ENCODE measurements at places on chromosomes 3 and 15.

DNA sequence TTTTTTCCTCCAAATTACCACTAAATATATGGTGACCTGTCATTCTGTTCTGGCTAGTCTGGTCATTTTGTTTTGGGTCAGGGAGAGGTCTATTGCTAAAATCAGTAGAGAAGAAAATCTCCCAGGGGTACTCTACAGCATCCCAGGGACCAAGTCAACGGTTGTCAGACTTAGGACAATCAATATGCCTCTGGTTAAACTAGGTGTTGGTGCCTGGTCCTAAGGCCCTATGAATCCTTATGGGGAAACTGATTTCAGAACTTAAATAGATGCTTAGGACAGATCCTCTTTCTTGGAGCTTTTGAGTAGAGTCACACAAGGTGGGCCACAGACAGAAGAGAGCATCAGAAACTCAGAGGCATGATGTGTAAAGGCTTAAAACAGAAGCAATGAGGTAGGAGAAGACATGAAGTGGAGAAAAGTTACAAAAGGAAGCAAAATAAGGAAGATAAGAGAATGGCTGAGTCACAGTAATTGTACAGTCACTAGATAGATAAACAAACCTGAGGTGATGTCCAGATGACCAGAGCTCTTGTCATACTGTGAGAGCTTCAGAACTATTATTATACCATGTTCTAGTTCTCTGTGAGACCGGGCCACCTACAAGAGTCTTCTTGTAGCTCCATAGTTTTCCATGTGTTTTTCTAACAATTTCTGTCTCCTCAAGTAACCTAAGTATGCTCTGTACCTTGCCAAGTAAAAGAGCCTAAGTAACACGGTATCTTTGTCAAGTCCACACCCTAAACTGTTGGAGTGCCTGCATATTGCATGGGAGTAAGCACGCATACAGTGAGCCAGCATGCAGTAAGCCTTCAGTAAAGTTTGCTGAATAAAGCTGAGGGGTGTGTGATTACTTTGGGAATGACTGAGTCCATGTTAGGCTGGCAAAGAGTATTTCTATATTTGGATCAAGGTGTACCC, 44.6 kb upstream of the LEKR1 start:
- DNase-seq = no peak

- no peak for DNase-seq
These were observed 74.5 kb downstream of the RAB7A start for GRCh38 chr3:128800241-128801187.

DNA sequence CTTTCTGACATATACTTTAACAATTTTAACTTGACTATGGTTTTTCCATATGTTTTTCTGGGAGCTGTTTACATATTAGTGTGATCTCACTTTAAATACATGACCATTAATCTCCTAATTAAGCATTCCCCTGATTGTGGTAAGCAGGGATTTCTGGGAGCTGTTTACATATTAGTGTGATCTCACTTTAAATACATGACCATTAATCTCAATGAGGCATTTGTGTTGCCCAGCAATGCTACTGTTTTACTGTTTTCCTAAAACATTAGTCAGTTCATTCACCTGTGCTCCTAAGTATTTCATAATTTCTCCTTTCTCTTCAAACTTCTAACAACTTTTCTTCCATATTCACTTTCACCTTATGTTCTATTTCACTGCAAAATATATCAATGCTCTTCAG, 3.6 kb upstream of the GRAMD1C start:
- no peak for DNase-seq

- DNase-seq = no peak
These were observed 87.5 kb downstream of the KCNMB2 start for GRCh38 chr3:178623666-178624255.

DNA sequence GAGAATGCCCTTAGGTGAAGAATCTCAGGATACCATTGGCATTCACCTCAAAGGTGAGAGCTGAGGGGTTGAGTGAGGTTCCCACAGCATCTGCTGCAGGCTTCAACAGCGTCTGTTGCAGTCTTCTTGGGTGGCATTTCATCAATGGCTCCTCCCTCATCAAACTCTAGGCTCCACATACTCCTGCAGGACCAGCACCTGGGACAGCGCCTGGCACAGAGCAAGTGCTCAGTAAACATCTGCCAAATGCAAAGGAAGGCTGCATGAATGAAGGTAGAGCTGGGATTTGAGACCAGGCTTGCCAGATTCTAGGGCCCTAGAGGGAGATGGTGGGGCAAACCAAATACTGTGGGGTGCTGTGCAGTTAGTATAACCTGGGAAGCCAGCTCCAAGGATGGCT, 9.6 kb downstream of the TRH start:
- DNase-seq = no peak

DNA sequence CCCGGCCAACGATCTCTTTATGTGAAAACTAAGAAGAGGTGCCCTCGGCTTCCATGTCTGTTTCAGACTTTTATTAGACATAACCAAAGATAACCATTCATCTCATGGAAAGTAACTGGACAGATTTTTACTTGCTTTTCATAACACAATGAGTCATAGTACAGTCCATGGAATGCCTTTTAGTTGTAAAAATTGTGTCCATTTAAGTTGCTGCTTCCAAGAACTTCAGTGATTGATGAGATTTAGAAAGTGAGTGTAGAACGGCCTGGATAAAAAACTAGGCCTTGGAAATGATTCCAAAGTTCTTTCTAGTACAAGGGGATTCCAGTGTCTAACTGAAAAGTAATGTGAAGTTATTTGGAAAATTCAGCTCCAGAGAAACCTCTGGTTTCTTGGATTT, 10.8 kb downstream of the EIF2AK4 start:
- no peak for DNase-seq

GRCh38 chr3:163722405-163722804, 1355.9 kb downstream of the SI start:
- DNase-seq = no peak

GRCh38 chr3:173371848-173372487, 25.6 kb upstream of the NLGN1 start:
- no peak for DNase-seq

DNA sequence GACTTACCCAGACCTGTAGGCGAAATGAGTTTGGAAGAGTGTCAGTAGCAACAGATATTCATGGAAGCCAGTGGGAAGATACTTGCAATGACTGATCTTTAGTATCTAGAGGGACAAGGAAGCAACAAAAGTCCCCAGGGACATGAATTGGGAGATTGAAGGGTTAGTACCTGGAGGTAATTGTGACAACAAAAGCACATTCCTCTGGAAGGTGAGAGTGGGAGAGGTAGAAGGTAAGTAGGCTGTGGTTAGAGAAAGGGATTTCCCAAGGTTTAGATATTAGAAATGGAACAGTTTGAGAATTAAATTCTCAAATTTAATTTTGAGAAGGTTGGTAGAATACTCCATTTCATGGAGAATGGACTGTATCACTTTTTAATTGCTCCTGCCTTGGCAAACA, 191.4 kb downstream of the AKAP13 start:
- DNase-seq = no peak

DNA sequence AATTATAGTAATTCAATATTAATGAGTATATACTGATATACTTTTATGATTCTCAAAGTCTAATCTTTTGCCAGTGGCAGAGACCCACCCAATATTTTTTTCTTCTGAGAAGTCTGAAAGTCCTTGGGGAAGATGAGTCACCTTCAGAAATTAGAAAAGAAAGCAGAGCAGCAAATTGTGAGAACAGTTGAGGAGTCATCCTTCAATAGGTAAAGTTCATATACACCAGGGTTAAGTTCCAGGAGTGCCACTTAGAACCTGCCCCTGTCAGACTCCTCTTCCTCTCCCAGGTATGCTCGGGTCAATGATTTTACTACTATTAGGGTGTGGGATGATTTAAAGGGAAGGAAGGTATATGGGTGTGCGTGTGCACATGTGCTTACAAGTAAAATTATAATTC, 7.1 kb downstream of the CLRN1 start:
- no peak for DNase-seq

- DNase-seq = no peak
These were observed 614.3 kb upstream of the ARRDC4 start for GRCh38 chr15:97346221-97346620.

DNA sequence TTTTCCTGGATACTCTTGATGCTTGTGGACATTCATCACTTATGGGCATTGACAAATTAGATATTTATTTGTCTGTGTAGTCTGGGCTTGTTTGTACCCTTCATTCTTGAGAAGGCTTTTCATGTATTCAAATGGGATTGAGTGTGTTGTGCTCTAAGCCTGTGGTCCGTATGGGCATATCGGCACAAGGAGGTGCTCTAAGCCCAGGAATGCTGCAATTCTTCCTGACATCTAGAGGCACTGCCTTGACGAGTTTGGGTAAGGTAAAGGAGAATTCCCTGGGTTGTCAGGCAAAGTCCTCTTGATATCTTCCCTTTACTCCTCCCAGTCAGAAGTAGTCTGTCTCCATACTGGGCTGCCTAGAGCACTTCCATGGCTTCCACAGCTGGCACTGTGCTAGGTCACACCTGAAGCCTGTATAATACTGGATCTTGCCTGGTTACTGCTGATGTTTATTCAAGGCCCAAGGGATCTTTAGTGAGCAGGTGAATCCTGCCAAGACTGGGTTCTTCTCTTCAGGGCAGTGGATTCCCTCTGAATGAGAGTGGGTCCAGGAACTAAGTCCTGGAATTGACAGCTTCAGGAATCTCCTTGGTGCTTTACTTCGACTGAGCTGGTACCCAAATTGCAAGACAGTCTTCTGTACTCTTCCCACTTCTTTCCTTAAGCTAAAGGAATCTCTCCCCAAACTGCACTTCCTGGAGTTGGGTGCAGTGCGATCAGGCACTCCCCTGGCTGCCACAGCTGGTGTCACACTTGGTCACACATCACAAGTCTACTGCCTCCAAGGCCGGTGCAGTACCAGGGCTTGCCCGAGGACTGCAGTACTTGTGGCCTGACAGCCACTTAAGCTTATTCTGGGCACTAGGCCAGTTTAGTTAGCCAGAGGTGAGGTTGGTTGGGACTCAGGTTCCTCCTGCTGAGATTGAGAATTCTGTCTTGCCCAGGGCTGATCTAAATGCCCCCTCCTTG, 46.0 kb downstream of the GALK2 start:
- no peak for DNase-seq

GRCh38 chr3:50525987-50526386, 22.6 kb upstream of the CACNA2D2 start:
- no peak for DNase-seq

DNA sequence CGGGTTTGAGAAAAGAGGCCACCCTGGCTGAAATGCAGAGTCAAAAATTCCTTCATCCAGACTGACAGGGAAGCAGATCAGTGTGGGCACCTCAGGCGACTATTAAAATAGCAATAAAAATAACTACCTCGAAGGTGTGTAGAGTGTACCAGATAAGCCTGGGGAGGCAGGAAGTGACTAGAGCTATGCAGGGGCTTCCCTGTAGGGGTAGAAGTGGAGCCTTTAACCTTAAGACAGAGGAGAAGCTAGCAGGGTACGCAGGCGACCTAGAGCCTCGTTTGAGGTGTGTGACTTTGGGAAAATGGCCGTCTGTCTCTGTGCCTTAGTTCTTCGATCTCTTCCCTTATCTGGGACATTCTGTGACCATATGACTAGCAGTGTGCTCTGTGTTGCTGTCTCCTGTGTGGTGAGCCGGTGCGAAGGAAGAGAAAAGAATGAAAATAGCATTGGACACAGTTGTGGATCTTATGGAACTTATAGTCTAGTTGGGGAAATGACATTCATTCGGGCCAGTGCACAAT, 17.6 kb downstream of the BHLHE40 start:
- no peak for DNase-seq

- no peak for DNase-seq
These were observed 57.1 kb downstream of the CLDN1 start for GRCh38 chr3:190265126-190265525.

- DNase-seq = no peak
These were observed 407.1 kb downstream of the LSAMP start for GRCh38 chr3:116037954-116038911.

- no peak for DNase-seq
These were observed 17.6 kb upstream of the LINGO1 start for GRCh38 chr15:77650265-77650664.

- no peak for DNase-seq
These were observed 895 bp downstream of the GATA2 start for GRCh38 chr3:128491941-128492670.

- no peak for DNase-seq
These were observed 46.0 kb downstream of the SLC7A14 start for GRCh38 chr3:170539897-170540296.

GRCh38 chr3:151219056-151219455, 16.0 kb upstream of the GPR171 start:
- no peak for DNase-seq

GRCh38 chr3:182910936-182911781, 69.2 kb downstream of the DCUN1D1 start:
- DNase-seq = no peak

DNA sequence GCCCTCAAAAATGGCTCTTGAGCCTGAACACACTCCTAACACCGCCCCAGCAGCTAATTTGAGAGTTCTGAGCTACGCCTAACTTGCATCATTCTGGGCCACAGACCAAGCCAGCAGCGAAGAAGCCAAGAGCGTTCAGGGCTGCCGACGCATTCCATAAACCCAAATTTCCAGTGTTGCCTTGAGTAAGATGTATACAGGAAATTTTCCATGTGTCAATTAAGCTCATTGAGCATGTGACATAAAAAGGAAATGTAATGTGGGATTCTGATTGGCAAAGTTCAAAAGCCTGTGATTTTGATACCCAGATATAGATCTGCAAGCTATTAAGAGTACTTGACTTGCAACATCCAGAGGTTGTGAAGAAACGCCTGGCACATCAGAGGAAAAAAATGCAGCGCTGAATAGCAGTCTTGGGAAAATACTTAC, 148.6 kb upstream of the NR2F2 start:
- DNase-seq = no peak

DNA sequence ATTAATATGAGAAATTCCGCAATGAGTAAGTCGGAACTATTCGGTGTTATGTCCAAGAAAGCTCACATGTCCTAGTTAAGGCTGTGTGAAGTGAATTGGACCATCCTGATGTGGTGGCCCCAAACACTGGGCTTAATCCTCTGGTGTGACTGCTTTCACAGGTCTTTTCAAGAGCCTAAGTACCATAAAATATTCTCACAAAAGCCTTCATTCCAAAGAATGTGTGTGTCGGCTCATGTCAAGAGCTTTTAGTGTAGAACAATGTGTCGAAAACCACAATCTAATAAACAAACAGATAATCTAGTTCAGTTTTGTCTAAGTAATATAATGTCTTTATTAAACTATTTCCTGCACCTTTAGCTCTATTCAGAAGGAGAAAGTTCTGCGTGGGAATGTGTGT, 311.4 kb downstream of the LPP start:
- DNase-seq = no peak

- DNase-seq = no peak
These were observed 3.9 kb upstream of the FURIN start for GRCh38 chr15:90864507-90864906.

DNA sequence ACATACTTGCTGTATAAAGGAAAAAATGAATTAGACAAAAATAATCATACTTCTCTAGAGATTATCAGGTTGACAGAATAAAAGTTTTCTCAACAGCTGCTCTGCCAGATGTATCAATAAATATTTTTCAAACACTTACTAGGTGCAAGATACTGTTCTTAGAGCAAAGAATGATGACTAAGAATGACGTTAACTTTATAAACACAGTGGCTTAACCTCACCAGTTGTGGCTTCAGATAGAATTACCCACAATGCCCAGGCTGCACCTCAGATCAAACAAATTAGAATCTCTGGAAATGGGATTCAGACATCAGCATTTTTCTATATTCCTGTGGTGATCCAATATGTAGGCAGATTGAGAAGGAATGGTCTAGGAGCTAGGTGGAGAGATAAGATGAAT, 422.4 kb upstream of the ATP11B start:
- DNase-seq = no peak

GRCh38 chr3:169659096-169659819, 4.3 kb downstream of the MECOM start:
- no peak for DNase-seq

- DNase-seq = no peak
These were observed 130.8 kb downstream of the NEO1 start for GRCh38 chr15:73183071-73183470.

All from activated CD4-positive, CD25-positive, alpha-beta regulatory T cell treated with anti-CD3 and anti-CD28 coated beads, Interleukin-2, amount 50 U/mL, for 16 hours (primary cell).